Right ventricle myocardium superior (tissue), 1 donor: ENCODE measurements at places on chromosomes 7 and 10. TPM values are rescaled to one million over a fixed set of nuclear protein-coding genes. Genes with fewer than 3 reads are reported as not detected.

The PDCD11 gene
- total RNA-seq: 10.1 TPM

The AKR1D1 gene
- not detected for total RNA-seq

The CPVL gene
- 37.5 TPM for total RNA-seq

The ZNF467 gene
- 5.2 TPM for total RNA-seq

The MOGAT3 gene
- total RNA-seq: not detected

The CASP2 gene
- 11.1 TPM for total RNA-seq

The AOC1 gene
- not detected for total RNA-seq

The NKX1-2 gene
- total RNA-seq: not detected

The PRKCQ gene
- total RNA-seq: 0.30 TPM

The FAM241B gene
- 3.3 TPM for total RNA-seq

The INMT gene
- total RNA-seq: 40.4 TPM

The GIMAP4 gene
- 34.7 TPM for total RNA-seq

The TEX47 gene
- total RNA-seq: not detected

The ECHDC3 gene
- total RNA-seq: 105 TPM

The IKZF1 gene
- total RNA-seq: 2.4 TPM

The PNLIPRP1 gene
- not detected for total RNA-seq

The PLAC9 gene
- 29.1 TPM for total RNA-seq
